ENCODE measurements at places on chromosomes 16 and 17. TPM values are rescaled to one million over a fixed set of nuclear protein-coding genes. Genes with fewer than 3 reads are reported as not detected.

DNA sequence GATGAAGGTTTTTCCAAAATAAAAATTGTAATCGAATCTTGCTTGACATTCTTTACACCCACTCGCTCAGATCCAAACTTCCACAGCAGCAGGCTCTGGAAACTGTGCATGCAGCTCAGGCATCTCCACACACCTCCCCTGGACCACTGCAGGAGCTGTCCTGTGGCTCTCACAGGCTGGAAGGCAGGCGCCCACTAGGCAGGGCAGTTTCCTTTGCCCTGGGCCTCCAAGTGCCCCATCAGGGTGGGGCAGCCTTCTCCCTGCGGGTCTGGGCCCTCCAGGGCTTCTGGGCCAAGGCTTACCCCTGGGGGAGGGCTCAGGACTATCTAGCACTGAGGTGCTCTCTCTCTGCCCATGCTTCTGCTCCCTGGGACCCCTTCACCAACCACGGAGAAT, 114.5 kb upstream of the RPL38 start:
- DNase-seq, result no peak

- no peak for DNase-seq
These were observed 10.8 kb downstream of the SBK1 start for GRCh38 chr16:28303132-28303531.

DNA sequence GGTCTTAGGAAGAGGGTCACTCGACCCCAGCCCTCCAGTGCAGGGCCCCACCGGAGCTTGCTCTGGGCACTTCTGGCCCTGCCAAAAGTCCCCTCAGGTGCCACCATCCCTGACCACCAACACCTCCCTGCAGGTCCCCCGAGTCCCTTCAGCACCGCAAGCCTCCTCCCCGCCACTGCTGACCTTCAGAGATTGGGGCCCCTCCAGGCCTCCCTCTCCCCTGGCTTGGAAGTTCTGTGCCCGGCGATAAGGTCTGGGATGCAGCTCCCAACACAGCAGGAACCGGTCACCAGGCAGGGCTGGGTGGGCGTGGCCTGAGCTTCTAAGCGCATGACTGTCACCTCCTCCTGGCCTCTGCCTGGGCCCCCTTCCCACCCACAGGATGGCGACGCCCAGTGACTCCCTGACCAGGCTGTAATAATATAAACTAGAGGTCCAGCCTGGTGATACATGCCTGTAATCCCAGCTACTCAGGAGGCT, 11.2 kb downstream of the PIEZO1 start:
- no peak for DNase-seq

DNA sequence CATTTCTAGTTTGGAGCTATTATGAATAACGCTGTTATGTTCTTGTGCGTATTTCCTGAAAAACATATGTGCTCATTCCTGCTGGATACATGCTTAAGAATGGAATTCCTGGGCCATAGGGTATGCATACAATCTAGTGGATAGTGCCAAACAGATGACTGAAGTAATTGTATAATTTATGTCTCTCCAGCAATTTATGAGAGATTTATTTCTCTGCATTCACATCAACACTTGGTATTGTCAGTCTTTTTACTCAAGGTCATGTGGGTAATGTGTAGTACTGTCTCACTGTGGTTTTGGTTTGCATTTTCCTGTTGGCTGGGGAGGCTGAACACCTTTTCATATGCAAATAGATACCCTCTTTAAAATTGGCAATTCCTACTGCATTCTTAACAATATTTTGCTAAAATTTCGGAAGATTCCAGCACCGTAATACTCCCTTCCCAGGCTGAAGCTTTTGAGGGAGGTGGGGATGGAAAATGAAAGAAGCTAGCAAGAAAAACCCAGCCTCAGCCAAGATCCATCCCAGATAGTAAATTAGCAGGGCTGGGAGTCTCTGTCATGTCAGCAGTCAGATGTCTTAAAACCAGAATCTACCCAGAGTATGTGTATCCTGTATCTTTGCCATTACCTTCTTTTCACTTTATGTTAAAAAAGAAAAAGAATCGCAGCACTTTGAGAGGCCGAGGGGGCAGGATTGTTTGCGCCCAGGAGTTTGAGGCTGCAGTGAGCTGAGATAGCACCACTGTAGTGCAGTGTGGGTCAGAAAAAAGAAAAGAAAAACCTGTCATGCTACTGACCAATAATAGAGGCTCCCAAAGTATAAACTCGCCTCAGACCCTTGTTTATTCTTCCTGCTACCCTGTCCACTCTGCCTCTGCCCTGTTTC, 204.9 kb downstream of the LGALS9B start:
- DNase-seq, result no peak

- DNase-seq, result peak; percentile 55
These were observed 7.0 kb downstream of the ZNF213 start for GRCh38 chr16:3141781-3142311.

GRCh38 chr16:69820926-69821541, 58.9 kb downstream of the WWP2 start:
- DNase-seq, result no peak

GRCh38 chr16:63744077-63744874, 1377.6 kb downstream of the CDH11 start:
- DNase-seq, result no peak

DNA sequence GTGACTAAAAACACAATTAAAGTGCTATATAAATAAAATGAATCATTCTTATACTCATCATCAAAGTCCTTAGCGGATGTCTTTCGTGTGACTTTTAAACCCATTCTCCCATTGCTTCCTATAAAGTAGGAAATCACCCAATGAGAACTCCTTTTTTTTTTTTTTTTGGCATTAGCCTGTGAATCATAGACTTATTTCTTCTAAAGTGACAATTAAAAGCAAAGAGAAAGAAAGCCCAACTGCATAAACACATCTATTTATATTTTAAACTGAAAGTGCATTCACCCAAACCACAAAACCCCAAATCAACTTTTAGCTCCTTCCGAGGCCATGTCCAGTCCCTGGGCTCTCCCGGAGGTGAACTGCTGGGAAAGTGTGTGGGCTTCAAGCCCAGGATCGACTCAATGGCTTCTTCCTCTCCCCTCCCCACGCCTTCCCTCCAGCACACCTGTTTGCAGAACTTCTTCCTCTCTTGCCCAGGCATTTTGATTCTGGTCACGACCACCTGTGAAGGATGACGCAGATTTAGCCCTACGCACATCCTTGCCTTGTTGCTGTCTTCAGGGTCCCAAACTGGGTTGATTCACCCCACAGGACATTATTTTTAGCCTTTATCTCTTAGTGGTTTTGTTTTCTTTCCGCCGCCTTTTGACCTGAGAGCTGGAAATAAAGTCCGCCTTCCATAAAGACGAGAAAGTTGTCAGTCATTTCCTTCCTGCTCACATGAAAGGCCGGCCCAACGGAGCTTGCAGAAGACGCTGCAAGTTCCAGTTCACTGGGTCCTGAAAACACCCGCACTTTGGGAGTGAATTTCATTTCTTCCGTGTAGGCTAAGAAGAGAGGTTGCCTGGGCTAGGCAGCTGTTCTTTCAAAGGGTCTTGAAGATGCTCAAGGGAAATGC, 166.8 kb downstream of the MAP2K6 start:
- peak; percentile 32 for DNase-seq

- DNase-seq, result no peak
These were observed 544 bp downstream of the CYB561 start for GRCh38 chr17:63445571-63445953.

GRCh38 chr17:3927628-3928340, 11.5 kb upstream of the P2RX1 start:
- no peak for DNase-seq

GRCh38 chr16:82522026-82522425, 104.7 kb upstream of the CDH13 start:
- DNase-seq, result no peak

GRCh38 chr16:25135254-25135878, 23.8 kb downstream of the LCMT1 start:
- no peak for DNase-seq

DNA sequence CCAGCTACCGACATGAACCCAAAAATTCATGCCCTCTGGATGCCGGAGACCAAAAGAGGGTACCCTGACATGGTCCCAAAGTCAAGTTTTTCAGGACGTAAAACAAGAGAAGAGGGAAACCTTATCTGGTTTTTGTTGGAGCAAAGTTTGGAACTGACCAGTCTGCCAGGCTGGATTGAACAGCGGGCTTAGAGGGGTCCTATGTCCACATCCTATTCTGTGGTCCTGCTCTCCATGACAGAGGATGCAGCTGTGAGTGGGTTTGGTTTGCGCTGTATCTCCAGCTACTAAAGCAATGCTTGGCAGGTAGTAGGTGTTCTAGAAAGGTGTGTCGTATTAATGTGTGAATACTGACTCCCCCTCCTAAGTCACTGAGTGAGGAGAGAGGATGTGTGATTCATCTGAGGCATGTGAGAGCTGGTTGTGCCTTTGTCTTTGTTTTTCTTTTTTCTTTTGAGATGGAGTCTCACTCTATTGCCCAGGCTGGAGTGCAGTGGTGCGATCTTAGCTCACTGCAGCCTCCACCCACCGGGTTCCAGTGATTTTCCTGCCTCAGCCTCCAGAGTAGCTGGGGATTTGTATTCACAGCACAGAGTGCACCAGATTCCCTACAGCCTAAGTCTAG, 31.0 kb downstream of the PMM2 start:
- no peak for DNase-seq

DNA sequence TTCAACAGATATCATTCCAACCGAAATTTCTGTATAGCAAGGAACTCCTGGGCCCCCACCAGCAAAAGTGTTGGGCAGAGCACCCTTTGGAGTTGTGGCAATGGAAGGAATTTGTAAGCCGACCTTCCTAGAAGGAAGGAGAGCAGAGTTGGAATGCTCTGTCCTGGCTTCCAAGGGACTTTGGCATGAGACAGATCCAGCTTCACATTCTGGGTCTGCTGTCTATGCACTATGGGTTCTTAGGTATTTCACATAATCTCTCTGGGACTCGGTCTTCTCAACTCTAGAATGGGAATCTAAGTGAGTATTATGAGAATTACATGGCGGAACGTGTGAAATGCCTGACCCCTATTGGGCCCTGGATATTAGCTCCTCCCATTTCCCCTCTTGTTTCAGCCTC, 63.2 kb upstream of the MARCHF10 start:
- no peak for DNase-seq

DNA sequence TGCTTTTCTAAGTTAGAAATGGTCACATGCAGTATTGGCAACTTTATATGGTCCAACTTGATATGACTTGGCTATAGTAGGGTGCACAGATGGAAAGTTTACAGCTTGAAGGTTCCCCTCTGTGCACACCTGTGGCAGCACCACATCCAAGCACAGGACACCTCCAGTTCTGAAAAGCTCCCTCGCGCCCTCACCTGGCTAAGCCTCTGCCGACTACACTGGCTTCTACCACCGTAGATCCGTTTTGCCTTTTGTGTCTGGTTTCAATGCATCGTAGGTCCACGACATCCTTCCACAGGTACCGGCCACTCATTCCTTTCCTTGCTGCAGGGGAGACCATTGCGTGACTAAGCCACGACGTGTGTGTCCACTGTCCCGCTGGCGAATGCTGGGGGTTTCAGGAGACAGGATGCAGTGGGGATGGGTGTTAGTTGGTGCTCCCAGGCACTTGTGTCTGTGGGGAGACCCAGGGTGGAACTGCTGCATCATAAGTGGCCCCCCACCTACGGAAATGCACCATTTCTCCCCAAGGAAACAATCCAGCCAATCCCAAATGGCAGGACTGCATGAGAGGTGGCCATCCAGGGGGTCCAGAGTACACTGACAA, 4.9 kb upstream of the RASD1 start:
- no peak for DNase-seq

- no peak for DNase-seq
These were observed 401.6 kb upstream of the CDH11 start for GRCh38 chr16:65523283-65523944.

DNA sequence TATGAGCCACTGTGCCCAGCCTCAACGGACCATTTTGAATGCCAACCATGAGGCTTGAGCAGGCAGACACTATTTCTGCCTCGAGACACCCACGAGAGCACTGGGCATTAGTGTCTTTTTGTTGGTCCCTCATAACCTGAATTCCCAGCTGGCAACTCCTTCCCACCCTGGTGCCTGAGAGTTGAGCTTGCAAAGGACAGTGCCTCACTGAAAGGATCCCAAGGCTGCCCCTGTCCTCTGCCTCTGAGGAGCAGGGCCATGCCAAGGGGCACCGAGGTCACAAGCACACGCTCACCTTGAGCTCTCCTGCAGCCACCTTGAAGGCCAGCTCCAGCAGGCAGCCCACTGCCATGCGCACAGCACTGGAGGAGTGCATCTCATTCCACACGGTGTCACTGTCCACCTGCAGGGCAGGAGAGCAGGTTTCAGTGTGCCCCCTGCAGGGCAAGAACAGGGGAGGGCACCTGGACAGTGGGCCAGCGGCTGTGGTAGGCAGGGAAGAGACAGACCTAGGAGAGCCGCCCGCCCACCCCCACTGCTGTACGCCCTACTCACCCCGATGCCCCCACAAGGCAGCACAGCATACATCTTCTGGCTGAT, 12.8 kb downstream of the G6PC3 start:
- DNase-seq, result no peak

GRCh38 chr17:82605939-82606600, 42.2 kb downstream of the WDR45B start:
- DNase-seq, result no peak

- no peak for DNase-seq
These were observed 2.3 kb downstream of the RSAD1 start for GRCh38 chr17:50480854-50481490.

GRCh38 chr17:79529661-79530081, 81.2 kb downstream of the RBFOX3 start:
- no peak for DNase-seq

PLD2 gene
- polyA plus RNA-seq, result 5.3 TPM

NXPH3 gene
- polyA plus RNA-seq, result 4.0 TPM

B9D1 gene
- 10.7 TPM for polyA plus RNA-seq

ZNF469 gene
- polyA plus RNA-seq, result 0.72 TPM

DRC3 gene
- polyA plus RNA-seq, result 0.57 TPM

TMIGD1 gene
- not detected for polyA plus RNA-seq

CCL5 gene
- polyA plus RNA-seq, result 1.4 TPM

SHBG gene
- polyA plus RNA-seq, result 0.28 TPM

TANGO6 gene
- polyA plus RNA-seq, result 1.8 TPM

OTOP3 gene
- not detected for polyA plus RNA-seq

HSPB9 gene
- not detected for polyA plus RNA-seq

FBXW10B gene
- polyA plus RNA-seq, result 0.80 TPM

SULT1A4 gene
- 12.9 TPM for polyA plus RNA-seq

MYCBPAP gene
- 0.46 TPM for polyA plus RNA-seq

MMP28 gene
- 3.4 TPM for polyA plus RNA-seq

ABCA8 gene
- 22.6 TPM for polyA plus RNA-seq

NPIPB6 gene
- 0.42 TPM for polyA plus RNA-seq

CES5A gene
- polyA plus RNA-seq, result not detected
